ENCODE measurements at places on chromosomes 11 and 22.

- DNase-seq, result no peak
These were observed 1.8 kb downstream of the PRAME start for GRCh38 chr22:22556995-22557925.

DNA sequence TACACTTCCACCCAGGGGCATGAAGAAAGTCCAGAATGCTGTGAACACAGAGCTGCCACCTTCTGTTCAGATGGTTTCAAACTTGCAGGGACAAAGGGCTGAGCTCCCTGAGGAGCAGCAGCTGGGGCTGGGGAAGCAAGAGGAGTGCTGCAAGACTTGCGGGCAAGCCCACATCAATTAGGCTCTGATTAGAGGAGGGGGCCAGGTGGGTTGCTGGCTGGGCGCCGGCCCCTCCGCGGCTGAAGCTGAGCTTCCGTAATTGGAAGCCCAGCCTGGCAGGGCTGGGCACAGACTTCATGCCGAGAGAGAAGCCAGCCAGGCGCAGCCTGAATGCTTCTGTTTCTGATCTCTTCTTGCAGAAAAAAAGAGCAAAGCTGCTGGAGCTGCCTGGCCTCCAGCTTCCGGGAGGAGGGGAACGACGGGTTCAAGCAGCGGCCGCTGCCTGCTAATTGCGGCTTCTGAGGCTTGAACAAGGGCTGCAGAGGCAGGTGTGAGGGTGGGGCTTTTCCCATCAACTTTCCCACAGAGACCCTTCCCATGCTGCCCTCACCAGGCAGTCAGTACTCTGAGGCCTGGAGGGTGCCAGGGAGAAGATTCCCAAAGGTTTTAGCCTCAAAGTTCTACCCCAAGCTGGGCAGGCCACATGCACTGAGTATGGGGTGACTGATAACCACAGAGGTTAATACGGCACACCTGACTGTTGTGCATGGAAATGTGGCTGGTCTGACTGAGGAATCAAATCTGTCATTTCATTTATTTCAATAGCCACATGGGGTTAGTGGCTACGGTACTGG lies 91.1 kb upstream of the LMO1 start:
- DNase-seq, result no peak

DNA sequence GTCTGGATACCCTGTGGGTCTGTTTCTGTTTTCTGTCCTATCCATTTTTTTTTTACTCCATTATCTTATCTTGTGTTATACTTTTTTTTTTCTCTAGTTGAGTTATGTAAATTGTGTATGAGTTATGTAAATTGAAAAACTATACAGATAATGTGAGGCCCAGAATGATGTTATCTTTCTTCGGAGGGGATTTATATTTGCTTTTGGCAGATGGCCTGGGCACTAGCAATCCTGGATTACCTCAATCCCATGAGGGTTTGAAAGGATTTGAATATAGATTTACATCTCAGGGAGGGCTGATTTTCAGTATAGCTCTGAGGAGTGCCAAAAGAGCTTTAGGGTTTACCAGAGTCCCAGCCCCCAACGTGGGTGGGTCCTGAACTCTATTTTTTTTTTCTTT lies 71.0 kb downstream of the CSTPP1 start:
- DNase-seq, result no peak

GRCh38 chr11:72204886-72205285 lies 11.7 kb upstream of the FOLR2 start:
- no peak for DNase-seq

GRCh38 chr11:34207487-34208180 lies 102.2 kb downstream of the NAT10 start:
- DNase-seq, result no peak

GRCh38 chr11:69841859-69842698 lies 22.9 kb upstream of the FGF3 start:
- DNase-seq, result no peak

DNA sequence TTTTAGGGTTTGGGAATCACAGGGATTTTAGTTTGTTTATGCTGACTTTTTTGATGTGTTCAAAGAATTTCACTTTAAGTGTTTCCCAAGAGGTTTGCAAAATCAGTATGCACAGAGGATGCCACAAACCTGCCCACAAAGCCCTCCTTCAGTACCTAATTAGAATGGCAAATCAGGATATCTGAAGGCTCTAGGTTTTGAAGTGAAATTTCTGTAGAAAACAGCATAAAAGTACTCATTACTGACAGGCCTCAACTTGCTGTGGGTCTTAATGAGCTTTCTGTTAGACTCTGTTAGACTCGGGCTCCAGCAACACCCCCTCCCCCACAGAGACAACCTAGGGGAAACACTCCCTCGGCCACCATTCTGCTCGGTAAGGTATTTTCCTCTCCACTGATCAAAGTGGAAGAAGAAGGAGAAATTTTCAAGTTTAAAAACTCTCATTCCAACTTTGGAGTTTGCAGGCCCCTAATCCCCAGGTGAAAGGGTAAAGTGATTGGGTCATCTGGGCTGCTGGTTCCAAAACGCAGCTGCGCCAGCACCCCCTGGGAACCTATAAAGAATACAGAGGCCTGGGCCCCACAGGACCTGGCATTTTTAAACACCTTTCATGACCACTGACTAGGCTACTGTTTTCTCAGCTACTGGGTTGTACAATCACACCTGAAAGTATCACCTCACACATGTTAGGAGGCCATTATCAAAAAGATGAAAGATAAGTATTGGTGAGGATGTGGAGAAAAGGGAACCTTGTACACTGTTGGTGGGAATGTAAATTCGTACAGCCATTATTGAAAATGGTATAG lies 67.5 kb downstream of the PLEKHA7 start:
- no peak for DNase-seq

GRCh38 chr11:6862961-6863360 lies at the start of gene OR10A2:
OR10A2 (plus strand) TSS chr11:6863057; CDS start chr11:6869755, 6,698 bp downstream.
- DNase-seq, result no peak

DNA sequence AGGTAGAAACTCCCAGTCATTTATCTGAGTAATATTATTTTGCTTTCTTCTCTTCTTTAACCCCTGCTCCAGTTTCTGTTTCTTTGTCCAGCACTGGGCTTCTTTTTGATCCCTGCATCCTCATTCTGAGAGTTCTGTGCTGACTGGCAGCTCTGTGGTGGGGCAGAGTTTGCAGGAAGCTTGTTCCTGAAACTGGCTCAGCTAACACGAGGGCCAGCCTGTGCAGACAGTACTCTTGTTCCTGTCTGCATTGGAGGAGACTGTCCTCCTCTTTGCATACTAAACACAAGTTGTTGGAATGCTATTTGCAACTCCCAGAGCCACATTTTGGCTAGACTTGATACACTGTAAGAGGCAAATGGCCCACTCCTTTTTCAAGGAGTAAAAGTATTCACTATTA lies 93.1 kb upstream of the HORMAD2 start:
- DNase-seq, result peak; percentile 35

DNA sequence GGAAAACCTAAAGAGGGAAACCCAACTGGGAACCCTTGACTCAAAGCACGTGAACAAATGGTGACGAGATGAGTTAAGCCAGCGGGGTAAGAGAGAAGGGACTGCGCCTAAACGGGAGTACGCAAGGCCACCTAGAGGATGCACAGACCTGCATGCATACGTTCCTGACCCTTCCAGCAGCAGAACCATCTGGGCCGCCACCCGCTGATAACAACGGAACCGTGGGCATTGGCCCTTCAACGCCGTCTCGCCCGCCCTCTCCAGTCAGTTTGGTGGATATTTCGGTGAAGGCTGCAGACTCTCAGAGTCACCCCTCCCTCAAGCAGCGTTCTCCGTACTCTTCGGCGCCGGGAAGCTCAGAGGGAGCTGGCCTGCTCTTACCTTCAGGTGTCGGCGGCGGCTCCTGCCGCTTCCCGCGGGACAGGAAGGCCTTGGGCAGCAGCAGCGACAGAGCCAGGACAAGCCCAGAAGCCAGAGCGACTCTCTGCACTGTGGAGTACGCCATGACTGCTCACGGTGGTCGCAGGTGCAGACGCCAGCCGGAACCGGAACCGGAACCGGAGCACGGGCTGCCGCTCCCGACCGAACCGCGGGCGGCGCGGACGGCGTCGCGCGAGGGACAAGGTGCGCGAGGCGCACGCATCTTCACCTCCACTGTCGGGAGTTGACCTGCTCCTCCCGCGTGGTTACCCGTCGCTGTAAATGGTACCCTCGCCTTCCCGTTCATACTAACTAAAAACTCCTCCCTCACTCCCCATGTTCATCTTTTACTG lies at the start of gene RIC3:
TSS of gene RIC3 (minus strand) at position 541 of the 773 bp plus-strand sequence. CDS start at position 505, 36 bp downstream.
- peak; percentile 61 for DNase-seq

- no peak for DNase-seq
These were observed 15.6 kb upstream of the EMID1 start for GRCh38 chr22:29190051-29190450.

- no peak for DNase-seq
These were observed 83.1 kb downstream of the PTPRJ start for GRCh38 chr11:48063424-48063978.

GRCh38 chr11:59182457-59183151 lies 10.7 kb downstream of the DTX4 start:
- no peak for DNase-seq

DNA sequence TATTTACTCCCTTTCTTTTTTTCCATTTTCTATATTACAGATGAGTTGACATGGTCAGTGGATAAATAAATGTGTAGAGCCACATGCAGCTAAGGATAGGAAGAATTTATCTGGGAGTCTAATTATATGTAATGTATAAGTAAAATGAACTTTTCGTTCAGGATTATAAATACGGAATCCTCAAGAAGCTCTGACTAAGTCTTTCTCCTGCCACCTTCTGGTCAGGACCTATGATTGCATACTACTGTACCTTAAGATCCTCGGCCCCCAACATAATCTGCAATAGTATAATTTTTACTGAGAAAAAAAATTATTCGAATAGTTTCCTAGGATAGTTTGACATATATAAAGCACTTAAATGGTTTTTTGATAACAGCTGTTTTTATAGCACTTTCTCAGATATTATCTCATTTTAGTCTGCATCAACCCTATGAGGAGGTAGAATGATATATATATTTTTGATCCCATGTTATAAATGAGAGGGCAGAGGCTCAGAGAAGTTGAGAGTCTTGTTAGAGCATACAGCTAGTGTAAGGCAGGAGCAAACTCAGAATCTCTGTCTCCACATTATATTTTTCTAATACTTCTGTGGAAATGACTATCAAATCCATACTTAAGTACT lies 36.1 kb downstream of the CCDC90B start:
- no peak for DNase-seq

DNA sequence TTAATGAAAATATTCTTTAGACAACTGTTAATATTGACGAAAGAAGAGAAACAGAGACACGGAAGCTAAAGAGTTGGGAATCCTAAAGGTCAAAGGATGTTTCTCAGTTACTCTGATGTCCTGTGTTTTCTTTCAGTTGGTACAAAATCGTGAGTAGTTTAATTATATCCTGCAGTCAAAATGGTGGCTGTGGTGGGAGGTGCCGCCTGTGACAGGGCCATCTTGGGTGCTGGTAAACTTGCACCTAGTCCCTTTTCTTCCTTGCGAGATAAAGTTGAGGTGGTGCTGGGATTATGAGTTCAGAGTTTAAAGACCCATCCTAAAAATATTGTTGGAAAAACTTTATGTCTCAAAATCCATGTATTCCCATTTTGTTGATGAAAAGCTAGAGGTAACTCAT lies 2.2 kb downstream of the CECR2 start:
- no peak for DNase-seq

GRCh38 chr11:70333261-70333660 lies 62.8 kb downstream of the PPFIA1 start:
- DNase-seq, result peak; percentile 4

DNA sequence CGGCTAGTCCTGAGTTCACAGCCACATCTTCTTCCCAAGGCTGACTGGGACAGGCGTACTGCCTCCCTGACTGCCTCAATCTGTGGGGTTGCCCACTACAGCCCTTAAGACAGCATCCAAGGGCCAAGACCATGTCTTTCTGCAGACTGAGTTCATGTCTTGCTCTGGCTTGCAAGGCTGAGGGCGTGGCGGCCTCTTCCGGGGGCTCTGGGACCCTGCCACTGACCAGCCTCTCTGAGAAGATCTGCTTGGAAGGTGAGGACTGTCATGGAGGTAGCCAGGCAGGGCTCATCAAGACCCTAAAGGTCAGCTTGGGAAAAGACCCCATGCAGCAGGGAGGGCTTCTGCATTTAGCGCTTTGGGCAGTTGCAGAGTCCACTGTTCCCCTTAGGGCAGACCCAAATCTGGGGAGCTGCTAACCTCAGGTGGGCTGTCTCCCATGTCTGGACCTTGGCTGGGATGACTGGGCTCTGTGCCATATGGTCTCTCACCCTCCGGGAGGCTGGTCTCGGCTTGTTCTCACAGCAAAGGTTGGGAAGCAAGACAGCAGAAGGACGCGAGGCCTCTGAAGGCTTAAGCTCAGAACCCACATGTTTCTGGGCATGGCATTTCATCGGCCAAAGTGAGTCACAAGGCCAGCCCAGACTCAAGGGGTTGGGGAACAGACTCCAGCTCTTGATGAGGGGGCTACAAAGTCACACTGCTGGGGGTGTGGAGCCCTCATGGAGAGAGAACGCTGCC lies 109.1 kb upstream of the LMO1 start:
- DNase-seq, result no peak

- no peak for DNase-seq
These were observed 98.2 kb downstream of the LDLRAD3 start for GRCh38 chr11:36041988-36042611.

GRCh38 chr11:129209891-129210830 lies 18.0 kb upstream of the ARHGAP32 start:
- no peak for DNase-seq

DNA sequence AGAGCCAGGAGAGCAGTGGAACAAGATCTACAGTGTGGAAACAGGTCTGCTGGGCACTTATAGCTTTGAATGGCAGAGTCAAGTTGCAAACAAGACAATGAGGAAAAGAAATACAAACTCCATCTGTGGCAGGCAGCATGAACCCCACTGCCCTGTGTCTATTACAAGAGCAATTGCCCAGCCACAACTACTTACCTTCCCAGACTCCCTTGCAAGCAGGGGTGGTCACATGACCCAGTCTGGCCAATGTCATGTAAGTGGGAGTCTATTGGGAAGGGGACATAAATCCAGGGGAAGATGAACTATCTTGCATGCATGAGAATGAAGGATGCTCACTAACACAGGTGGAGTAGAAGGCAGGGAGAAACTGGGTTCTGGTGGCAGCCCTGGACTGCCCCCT lies 44.1 kb upstream of the RFPL3 start:
- no peak for DNase-seq

GRCh38 chr11:110249766-110250165 lies 46.6 kb downstream of the RDX start:
- DNase-seq, result no peak

- DNase-seq, result no peak
These were observed 23.1 kb upstream of the IRAG1 start for GRCh38 chr11:10716543-10717259.

DNA sequence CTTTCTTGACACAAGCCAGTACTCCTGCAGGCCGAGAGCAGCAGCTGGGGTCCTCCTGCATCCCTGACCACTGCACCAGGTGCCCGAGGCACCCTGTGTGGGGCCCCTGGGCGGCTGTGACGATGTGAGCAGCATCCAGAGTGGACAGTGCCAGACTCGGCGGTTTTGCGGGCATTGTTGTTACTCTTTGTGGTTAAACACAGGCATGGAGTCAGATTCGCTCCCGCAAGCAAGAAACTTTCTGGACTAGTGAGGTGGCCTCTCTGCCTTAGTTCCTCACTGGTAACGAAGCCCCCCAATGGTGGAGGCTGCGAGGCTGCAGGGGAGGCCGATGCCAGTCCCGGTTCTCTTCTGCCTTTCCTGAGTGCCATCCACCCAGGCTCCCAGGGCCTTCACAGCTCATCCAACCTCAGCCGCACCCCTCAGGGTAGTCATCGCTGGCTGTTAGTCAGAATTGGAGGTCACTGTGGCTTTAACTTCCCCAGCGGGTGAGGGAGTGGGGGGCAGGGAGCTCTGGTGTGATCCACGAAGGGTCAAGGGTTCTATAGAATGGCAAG lies 3.7 kb upstream of the CLDN5 start:
- DNase-seq, result no peak

- no peak for DNase-seq
These were observed 67.5 kb upstream of the MS4A8 start for GRCh38 chr11:60631944-60632343.

- no peak for DNase-seq
These were observed 13.5 kb upstream of the OAF start for GRCh38 chr11:120197251-120197891.

Data from caudate nucleus (tissue), 63 donors.